ENCODE measurements at places on chromosomes 2 and 18.

- DNase-seq = no peak
These were observed 487.6 kb downstream of the TMEM182 start for GRCh38 chr2:103249462-103249861.

GRCh38 chr2:136013136-136013685 lies 27.8 kb upstream of the DARS1 start:
- DNase-seq = no peak

- DNase-seq = no peak
These were observed 4.4 kb downstream of the NEB start for GRCh38 chr2:151729837-151730236.

DNA sequence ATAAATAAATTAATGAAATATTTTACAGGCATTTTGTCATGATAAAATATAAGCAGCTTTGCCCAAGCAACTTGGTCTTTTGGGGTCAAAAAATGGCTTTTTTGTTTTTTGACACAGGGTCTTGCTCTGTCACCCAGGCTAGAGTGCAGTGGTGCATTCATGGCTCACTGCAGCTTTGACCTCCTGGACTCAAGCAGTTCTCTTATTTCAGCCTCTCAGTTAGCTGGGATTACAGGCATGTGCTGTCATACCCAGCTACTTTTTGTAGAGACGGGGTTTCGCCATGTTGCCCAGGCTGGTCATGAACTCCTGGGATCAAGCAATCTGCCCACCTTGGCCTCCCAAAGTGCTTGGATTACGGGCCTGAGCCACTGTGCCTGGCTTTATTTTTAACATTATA lies 51.0 kb downstream of the ABI2 start:
- DNase-seq = no peak

DNA sequence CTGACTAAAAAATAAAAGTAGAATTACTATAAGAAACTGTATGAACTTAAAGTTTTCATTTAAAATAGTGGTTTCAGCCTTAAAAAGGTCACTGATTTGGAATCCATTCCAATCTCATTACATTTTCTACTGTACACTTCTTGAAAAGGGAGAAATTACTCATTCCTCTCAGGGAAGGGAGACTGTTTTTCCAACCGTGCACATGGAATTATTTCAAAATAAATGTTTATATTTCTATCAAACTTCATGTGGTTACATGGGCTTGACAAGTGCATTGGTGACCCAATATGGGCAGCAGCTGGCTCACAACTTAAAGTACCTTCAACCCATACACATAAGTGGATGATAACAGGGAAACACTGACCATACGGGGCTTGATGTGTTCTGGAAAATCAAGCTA lies 324.5 kb upstream of the THUMPD2 start:
- no peak for DNase-seq

GRCh38 chr2:137776697-137777096 lies 187.6 kb upstream of the HNMT start:
- no peak for DNase-seq

GRCh38 chr2:233021771-233022170 lies 8.7 kb upstream of the NGEF start:
- DNase-seq = no peak

GRCh38 chr18:59219672-59220163 lies at the start of gene GRP:
Gene GRP, plus strand, starts transcription at chr18:59220158. Its CDS starts 108 bp downstream, at chr18:59220266.
- no peak for DNase-seq

DNA sequence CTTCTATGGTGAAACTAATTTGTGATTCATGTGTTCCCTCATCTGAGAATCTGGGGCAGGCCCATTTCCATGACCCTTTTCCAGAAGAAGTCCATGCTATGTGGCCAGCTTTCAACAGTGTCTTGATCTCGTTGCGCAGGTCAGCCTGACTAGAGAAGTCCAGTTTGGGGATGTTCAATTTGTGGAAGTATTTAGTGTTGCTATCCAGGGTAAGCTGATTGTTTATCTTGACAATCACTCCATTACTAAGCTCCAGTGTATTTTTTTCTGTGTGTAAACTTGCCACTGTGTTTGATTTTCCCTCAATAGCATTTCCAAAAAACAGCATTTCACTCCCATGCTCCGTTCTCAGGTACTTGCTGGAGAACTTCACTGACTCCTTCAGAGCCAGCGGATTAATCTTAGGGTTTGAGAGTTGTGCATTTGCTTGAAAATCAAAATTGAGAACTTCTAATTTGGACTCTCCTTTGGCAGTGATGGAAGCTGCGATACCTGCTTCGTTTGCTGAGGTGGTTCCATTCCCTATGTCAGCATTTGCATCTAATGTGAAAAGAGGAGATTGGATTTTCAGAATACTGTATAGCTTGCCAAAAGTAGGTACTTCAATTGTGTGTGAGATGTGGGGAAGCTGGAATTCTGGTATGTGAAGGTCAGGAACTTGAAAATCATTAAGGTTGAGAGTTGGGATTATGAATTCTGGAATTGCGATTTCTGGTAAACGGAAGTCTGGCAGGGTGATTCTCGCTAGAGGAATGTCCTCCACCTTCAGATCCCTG lies 35.7 kb downstream of the APOB start:
- no peak for DNase-seq

- no peak for DNase-seq
These were observed 3.3 kb downstream of the PPP1R7 start for GRCh38 chr2:241153616-241154015.

DNA sequence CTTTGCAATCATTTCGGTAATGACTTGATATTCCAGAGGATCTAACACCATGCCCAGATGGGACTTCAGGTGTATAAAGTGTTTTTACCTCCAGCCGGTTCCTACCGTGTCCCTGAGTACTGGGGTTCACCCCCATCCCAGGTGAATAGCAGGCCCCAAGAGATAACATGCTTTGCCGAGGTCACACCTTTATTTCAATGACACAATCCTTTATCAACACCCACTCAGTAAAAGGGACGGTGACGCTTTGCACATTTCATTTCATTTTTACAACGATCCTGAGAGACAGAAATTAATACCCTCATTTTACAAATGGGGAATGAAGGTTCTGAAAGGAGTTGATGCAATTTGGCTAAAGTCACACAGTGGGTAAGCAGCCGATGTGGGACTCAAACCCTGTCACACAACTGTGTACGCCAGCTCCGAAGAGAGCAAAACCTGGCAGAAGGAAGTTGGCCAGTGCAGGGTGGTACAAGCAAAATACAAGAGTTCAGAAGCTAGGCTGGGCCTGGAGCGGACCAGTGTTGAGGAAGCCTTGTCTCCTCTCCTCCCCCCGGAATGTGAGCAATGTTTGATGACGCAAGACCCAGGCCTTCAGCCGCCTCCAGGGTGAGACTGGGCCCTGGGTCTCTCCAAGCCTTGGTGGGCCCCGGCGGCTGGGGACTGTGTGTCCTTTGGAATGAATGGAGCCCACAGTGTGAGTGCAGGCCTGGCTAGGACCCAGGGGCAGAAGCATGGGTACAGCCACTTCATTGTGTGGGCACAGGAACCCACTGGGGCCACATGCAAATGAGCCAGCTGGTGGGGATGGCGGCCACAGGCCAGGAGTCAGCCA lies 139.6 kb upstream of the MYCN start:
- DNase-seq = no peak

GRCh38 chr18:33837191-33837590 lies 259.2 kb downstream of the ASXL3 start:
- no peak for DNase-seq

- DNase-seq = no peak
These were observed 60.7 kb downstream of the RAB27B start for GRCh38 chr18:54888933-54889332.

Data from activated T-cell treated with anti-CD3 and anti-CD28 coated beads, Interleukin-2, amount 50 U/mL, for 24 hours (primary cell).